Occipital lobe (tissue), 3 donors: ENCODE measurements at places on chromosomes 7 and 10.

DNA sequence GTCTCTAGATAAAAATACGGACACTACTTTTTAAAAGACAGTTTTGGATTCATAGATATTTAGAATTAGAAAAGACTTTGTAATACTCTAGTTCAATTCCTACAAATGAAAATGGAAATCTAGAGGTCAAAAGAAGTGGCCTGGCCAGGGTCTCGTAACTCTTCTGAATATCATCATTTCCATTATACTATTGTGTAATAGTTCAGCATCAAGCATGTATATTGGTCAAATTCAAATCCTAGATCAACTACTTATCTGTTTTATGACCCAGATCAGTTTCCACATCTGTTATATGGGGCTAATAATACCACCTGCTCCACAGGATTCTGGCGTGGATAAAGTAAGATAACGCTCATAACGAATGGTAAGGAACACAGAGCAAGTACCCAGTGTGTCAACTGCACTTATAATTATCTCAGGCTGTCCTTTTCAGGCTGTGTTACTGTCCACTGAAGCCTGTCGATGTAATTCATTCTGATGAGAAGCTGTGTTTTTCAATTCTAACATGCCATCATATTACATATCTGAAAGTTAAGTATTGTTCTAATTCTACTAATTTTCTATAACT, 54.3 kb downstream of the ARHGAP21 start:
- no peak for DNase-seq

DNA sequence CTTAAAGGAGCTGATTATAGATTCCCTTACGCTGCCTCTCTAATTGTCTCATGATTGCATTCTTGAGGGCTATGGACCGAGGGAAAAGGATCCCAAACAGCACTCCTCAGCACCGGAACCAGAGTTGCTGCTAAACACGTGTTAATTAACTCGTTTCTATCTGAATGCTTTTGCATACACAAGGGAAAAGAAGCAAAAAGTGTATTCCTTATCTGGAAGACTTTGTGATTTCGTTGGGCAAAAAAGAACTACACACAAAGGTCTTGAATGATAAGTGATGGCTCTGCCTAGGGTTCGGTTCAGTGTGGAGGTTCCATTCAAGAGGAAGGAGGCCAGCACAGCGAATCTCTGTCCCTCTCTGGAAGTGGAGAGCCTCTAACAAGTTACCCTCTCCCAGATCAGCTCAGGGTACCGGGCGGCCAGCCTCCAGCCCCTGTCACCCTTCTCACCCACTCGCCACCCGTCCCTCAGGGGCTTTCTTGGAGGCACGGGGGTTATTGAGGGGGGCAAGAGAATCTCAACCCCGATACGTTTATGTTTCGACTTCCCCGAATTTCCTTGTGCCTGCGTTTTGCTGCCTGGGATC, 515 bp upstream of the SLC4A2 start:
- DNase-seq, result no peak

DNA sequence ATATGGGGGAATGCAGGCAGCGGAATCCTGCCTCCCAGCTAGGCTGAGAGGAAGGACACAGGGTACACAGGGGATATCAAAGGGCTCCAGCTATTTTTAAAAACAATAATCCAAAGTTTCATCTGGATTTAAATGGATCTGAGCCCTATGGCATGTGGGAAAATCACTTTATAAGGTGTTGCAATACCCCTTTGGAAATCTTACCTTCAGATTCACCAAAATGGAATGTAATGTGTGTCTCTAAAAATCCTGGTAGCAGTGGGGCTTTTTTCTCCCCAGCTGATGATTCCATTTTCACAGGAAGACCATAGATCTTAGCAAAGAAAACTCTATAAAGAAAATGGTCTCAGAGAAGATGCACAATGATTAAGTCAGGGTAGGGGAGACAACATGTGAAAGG, 722.2 kb downstream of the PARD3 start:
- DNase-seq, result no peak

- no peak for DNase-seq
These were observed 3.6 kb upstream of the HTR5A start for GRCh38 chr7:155066417-155066950.

- DNase-seq, result no peak
These were observed 10.0 kb downstream of the AOC1 start for GRCh38 chr7:150862356-150862755.

GRCh38 chr10:114661212-114661880, 3.3 kb upstream of the ABLIM1 start:
- no peak for DNase-seq

- DNase-seq, result no peak
These were observed 31.0 kb downstream of the SBDS start for GRCh38 chr7:66964411-66964810.

DNA sequence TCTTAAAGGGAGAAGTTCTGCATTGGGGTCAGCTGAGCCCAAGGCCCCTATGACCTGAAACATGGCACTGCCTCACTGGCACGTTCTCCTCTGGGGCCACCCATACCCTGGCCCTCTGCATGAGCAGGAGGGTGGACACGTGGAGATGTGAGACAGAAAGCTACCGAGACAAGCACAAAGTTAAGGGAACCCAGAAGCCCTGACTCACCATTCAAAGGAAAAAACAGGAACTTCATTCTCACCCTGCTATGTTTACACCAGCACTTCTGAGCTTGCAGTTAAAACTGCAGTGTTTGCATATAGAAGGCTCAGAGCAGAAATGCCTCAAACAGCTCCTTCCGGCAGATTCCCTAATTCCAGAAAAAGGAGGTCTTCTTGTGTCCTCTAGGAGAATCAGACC, 41.7 kb downstream of the DENND11 start:
- no peak for DNase-seq

GRCh38 chr7:21192657-21193056, 235.2 kb upstream of the SP4 start:
- DNase-seq, result no peak

- DNase-seq, result no peak
These were observed 39.3 kb downstream of the WASL start for GRCh38 chr7:123709525-123709924.

- no peak for DNase-seq
These were observed 63.4 kb downstream of the SRPK2 start for GRCh38 chr7:105325216-105325904.
